ENCODE measurements at places on chromosomes 1 and 21. TPM values are rescaled to one million over a fixed set of nuclear protein-coding genes. Genes with fewer than 3 reads are reported as not detected.

DNA sequence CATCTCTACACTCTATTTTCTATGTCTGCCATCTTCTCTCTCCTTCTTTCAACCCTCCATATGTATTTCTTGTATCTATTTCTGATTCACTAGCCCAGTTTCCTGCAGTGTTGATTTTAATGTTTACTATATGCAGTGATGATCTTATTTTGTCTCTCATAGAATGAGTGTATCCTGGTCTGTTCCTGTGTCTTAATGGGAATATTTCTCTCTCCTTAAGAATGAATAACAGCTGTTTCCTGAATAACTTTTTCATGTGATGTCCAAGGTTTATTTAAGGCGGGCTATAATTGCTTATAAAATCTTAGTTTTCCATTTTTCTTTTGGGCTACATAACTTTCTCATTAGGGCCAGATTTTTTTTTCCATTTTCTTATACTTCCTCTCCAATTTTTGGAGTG lies 144.5 kb downstream of the C1orf21 start:
- DNase-seq: no peak

- DNase-seq: no peak
Measured at GRCh38 chr1:183209533-183210158, 23.6 kb downstream of the LAMC2 start.

DNA sequence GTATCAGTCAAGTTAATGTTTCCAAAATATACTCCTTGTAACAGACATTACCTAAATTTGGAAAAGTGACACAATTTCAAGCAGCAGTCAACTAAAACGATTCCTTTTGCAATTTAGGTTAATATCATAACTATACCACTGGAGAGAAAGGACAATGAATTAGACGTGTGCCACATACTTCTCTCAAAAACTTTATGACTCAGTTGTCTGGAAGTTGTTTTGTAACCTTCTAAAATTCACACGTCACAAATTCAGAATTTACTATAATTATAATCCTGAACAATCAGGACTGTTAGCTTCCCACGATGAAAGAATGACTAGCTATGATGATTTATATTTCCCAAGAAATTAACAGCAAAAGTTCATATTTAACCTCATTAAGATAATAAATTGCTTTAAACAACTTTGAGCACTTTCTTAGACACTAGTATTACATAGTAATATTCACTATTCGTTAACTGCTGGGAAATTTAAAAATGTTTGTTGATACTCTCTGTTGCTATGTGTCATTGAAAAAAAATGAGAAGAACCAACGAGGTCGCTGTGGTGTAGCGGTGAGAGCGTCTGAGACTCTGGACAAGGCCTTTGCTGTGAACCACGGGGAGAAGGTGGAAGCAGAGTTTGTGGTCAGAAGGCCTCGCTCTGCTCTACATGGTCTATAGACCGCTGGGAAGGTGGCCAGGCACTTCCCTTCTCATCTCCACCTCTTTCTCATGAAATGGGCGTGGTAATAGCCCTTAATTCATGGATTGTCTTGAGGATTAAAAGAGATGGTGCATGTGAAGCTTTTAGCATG lies 27.9 kb upstream of the BATF3 start:
- no peak for DNase-seq

DNA sequence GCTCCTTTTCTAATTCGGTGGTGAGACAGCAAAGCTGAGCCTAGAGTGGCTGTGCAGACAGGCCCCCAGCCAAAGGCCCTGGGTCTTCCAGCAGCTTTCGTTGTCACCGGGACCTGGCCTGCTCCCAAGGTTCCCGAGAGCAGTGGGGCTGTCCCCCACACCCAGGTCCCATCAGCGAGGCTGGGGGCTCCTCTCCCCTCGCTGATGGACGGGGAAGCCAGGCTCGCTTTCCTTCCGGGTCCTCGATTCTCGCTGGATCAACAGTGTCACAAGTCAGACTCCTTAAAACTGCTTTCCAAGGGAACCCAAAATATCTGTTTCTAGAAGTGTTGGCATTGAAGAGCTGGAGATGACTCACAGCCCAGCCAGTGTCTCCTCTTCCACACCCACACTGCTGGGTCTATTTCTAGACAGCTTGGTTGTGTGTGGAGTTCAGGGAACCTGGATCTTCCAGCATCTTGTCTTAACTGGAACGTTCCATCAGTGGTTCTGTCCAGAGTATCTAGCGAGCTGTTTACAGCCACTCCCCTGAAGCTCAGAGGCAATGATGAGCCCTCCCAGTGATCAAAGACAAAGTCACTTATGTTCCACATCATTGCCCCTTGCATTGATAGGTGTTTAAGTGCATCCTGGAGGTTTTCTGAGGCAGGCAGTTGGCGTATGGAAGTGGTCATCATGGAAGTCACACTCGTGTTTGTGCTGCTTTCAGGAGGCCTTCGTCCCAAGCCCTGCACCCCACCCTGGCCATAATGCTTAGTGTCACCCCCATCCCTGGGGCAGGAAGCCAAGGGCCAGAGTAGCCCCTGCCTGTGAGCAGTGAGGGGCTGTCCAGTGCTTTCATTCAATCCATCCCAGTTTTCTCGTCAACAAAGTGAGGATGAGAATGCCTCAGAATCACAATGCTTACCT lies 35.2 kb downstream of the RRP1 start:
- no peak for DNase-seq

- DNase-seq: no peak
Measured at GRCh38 chr1:46110521-46110920, 21.9 kb downstream of the PIK3R3 start.

- no peak for DNase-seq
Measured at GRCh38 chr1:206800411-206800810, 28.1 kb upstream of the IL10 start.

DNA sequence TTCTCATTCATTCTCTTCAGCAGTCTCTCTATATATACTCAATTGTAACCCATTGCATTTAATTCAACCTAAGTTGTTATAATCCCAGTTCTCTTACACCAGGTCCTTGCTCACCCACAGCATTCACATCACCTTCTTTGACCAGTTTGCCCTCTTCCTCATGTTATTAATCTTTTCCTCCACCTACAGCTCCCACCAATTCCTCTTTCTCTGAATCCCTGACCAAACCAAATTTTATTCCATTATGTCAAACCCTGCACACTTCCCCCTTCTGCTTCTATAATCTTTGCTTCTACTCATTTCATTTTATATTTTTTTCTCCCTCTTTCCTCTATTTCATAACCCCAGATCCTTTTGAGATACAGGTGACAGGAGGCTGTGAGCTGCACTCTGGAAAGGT lies 1.4 kb downstream of the CD1A start:
- no peak for DNase-seq

- no peak for DNase-seq
Measured at GRCh38 chr1:155209312-155209721, 822 bp downstream of the MTX1 start.

The UMODL1 gene
- not detected for total RNA-seq

- DNase-seq: no peak
Measured at GRCh38 chr1:118958140-118958539, 30.0 kb downstream of the TBX15 start.

- DNase-seq: no peak
Measured at GRCh38 chr1:119984771-119985170, 84.7 kb downstream of the NOTCH2 start.

DNA sequence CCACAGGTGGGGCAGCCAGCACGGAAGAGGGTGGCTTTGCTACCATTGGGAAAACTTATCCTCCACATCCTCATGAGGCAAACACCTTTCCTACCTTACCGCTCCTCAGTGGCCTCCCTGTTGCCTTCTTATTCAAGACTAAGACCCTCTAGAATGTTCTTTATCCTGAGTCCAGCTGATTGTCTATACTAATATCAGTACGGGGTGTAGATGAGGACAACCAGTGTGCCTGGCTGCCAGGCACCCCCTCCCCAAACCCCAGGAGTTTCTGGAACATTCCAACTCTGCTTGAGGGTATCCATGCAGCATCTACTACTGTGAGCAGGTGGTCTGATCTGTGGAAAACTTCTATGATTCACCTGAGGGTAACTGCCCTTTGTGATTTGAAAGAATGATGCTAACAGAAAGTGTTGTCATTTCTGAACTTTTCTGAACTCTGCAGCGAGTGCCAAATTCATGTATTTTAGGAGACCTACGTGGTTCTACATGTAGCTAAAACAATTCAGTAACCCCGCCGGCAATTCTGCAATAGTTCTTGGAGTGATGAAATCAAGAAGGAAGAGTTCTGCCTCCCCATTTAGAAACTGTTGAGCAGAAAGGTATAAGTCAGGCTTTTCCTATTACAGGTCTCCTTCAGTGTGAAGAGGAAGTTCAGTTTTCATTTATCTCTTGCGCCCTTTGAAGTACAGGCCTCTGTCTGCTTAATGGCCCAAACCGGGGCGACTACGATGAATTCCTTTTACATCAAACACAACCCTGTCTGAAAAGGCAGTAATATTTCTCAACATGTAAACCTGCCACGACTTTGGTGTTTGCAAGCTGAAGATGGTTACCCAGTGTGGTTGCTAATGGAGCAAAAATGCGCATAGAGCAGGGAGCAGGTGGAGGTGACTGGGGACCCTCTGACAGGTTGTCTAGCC lies 80.4 kb downstream of the RUNX1 start:
- DNase-seq: no peak

- DNase-seq: no peak
Measured at GRCh38 chr1:224404916-224405603, 29.5 kb downstream of the WDR26 start.

The TMEM9 gene
- 63.4 TPM for total RNA-seq

GRCh38 chr1:32757213-32757895 lies 54.8 kb upstream of the SYNC start:
- DNase-seq: no peak

GRCh38 chr1:116573431-116574095 lies 2.7 kb upstream of the CD58 start:
- no peak for DNase-seq

- no peak for DNase-seq
Measured at GRCh38 chr1:245395680-245396079, 240.9 kb downstream of the KIF26B start.

GRCh38 chr1:204758601-204759000 lies 73.1 kb upstream of the LRRN2 start:
- DNase-seq: no peak

The PYHIN1 gene
- total RNA-seq: 0.63 TPM

GRCh38 chr1:22534951-22535350 lies 28.3 kb upstream of the EPHA8 start:
- DNase-seq: no peak

The C1orf198 gene
- total RNA-seq: 115 TPM

DNA sequence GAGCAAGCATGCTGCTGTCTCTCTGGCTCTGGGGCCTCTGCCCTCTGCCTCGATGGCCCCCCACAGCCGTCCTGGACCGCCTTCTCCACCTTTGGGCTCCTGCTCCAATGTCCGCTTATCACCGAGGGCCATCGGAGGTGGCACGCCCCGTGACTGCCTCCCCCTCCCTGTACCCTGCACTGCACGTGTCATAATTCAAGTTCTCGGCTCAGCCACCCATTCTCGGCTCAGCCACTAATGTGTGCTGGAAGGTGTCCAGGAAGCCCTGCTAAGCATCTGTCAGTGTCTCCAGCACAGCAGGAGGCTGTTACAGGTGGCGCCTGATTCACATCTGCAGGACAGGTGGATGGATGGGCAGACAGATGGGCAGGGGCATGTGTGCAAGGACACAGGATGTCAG lies 45.5 kb downstream of the TP73 start:
- no peak for DNase-seq

The GUCA2A gene
- not detected for total RNA-seq

The LCE2C gene
- total RNA-seq: not detected

DNA sequence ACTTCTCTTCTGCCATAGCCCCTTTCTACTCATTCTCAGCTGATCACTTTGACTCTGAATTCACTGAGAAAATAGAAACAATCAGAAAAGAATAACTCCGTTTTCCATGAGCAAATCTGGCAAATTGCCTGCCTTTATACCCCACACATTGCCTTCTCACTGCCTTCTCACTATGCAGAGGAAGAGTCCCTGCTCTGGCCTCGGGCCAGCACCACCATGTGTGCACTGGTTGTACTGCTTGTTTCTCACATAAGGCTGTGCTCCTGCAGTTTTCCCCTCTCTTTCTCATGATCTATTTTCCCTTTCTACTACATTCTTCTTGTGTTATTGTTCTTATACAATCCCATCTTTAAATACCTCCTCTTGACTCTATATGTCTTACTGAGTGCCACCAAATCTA lies 2.3 kb upstream of the HMGCS2 start:
- DNase-seq: no peak

The FAAP20 gene
- total RNA-seq: 18.5 TPM

DNA sequence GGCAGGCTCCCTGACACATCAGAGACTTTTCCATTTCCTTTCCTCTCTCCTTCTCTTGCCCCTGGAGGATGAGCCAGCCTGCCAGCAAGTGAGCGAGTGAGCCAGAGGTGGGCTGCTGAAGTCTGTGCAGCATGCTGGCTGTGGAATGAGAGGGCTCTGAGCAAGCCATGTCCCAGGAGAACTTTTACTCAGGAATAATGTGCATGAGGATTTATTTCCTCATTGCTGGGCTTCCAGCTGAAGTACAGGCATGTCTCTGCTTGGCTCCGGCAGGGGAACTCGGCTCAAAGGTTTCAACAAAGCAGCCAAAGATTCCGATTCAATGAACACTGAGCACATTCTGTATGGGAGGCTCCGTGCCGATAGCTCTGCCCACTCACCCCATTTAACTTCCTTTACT lies 43.7 kb downstream of the UBIAD1 start:
- no peak for DNase-seq

- DNase-seq: no peak
Measured at GRCh38 chr1:60867782-60868181, 214.6 kb upstream of the NFIA start.

DNA sequence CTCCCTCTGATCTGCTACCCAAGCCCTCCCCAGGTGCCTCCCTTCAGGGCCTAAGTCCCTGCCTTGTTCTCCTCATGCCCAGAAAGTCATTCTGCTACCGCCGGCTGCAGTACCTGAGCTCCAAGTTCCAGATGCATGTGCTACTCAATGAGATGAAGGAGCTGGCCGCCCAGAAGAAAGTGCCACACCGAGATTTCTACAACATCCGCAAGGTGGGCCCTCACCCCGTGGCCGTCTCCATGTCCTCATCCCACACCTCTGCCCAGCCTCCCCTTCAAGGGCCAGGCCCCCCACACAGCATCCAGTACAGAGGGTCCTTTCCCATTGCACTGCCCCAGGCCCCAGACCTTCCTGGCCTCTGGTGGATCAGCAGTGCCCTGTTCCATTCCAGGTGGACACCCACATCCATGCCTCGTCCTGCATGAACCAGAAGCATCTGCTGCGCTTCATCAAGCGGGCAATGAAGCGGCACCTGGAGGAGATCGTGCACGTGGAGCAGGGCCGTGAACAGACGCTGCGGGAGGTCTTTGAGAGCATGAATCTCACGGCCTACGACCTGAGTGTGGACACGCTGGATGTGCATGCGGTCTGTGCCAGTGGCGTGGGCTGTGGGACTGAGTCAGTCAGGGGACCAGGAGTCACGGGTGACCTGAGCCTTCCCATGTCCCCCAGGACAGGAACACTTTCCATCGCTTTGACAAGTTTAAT lies 8.2 kb downstream of the AMPD2 start:
- peak; percentile 54 for DNase-seq

The NR5A2 gene
- 0.63 TPM for total RNA-seq

All from right atrium auricular region (tissue), 2 donors.